ENCODE measurements at places on chromosomes 3 and 15. TPM values are rescaled to one million over a fixed set of nuclear protein-coding genes. Genes with fewer than 3 reads are reported as not detected.

DNA sequence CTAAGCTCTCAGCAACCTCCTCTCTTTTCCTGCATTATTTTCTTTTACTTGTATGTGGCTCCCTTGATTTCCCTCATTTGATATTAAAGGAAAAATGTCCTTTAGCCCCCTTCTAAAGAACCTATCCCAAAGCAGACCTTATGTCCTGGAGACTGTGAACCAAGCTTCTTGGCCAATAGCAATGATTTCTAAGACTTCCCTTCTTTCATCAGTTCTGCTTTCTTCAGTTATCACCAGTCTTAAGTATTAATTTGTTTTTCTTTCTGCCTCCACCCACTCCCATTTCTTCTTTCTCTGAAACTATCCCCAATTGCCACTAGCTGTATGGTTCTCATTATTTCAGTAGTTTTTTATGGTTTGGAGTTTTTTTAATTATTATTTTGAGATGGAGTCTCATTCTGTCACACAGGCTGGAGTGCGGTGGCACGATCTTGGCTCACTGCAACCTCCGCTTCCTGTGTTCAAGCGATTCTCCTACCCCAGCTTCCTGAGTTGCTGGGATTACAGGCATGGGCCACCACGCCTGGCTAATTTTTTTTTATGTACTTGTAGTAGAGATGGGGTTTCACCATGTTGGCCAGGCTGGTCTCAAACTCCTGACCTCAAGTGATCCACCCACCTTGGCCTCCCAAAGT lies 12.1 kb downstream of the TMOD3 start:
- peak; percentile 9 for DNase-seq

The KCNMB3 gene
- total RNA-seq, result 1.3 TPM

DNA sequence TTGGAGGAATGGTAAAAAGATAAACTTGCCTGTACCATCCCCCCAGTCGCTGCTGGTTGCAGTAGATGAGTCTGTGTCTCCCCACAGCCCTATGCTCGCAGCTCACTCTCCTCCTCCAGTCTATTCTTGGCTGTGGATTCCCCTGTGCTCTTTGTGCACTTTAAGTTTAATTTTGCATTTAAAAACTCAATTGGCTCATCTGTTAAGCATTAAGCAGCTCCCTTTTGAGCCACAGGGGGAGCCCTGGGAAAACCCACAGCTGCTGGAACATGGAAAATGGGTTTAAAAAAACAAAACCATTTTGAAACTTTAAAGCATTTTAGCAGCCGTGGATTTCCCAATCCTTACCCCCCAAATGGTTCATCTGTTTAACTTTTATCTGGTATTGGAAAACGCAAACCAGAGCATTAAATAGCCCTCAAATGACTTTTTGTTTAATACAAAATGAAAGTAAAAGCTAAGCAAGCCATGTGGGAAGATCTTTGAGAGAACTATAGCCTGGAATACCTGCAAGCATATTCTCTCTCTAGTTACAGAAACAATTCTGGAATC lies 536.9 kb downstream of the ZIC1 start:
- no peak for DNase-seq

DNA sequence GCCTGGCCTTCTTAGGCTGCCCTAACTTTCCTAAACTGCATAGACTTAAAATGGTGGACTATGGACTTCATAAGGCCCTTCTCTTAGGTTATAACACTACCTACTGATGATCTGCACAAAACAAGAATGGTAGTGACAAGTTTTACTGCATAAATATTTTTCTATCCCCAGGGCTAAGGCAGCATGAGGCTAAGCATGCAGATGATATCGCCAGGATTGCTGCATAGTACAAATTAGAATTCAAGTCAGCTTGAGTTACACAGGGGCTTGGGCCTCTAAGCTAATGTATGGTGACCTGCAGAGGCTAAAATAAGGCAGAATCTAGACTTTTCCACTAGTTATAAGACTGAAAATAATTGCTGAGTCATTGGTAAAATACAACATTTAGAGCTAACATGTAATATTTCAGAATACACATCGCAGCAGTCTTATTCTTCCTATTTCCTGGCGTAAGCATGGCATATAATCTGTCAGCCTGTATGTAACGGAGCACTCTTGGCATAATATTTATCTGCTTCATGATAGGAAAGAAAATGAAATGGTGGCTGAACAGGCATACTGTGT lies 15.3 kb upstream of the RBMS3 start:
- no peak for DNase-seq

GRCh38 chr15:58864602-58865424 lies 68.7 kb downstream of the SLTM start:
- peak; percentile 23 for DNase-seq

The ZBED2 gene
- total RNA-seq, result under 0.01 TPM

DNA sequence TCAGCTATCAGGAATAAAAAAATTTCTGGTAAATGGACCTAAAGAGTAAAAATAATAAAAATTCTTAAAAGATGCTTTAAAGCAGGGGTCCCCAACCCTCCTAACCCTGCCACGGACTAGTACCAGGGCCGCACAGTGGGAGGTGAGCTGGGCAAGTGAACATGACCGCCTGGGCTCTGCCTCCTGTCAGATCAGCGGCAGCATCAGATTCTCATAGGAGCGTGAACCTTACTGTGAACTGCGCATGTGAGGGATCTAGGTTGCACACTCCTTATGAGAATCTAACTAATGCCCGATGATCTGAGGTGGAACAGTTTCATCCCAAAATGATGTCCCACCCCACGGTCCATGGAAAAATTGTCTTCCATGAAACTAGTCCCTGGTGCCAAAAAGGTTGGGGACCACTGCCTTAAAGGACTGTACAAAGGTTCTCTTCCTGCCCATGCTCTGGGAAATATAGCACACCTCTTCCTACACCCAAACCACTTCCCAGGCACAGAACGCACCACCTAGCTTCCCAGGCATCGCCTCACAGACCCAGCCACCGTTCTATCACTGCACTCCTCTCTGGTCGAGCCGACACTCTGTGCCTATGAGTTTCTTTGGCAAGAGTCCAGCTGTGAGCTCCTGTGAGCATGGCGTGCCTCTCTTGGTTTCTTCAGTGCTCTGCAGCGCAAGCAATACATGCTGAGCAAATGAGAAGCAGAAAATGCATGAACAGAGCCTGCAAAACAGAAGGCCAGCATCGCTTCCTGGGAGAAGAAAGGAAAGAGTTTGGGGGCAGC lies 104.9 kb downstream of the OCA2 start:
- no peak for DNase-seq

GRCh38 chr15:55334997-55335396 lies 16.0 kb downstream of the PIGB start:
- no peak for DNase-seq

GRCh38 chr3:193899001-193899400 lies 236.9 kb upstream of the HES1 start:
- DNase-seq, result no peak

GRCh38 chr15:72203507-72203837 lies 5.9 kb upstream of the GRAMD2A start:
- DNase-seq, result no peak

GRCh38 chr3:123168122-123168521 lies 33.6 kb upstream of the SEC22A start:
- DNase-seq, result no peak

The CCDC14 gene
- 56.0 TPM for total RNA-seq

- DNase-seq, result no peak
Measured at GRCh38 chr3:36525115-36525801, 145.0 kb downstream of the STAC start.

The GPR176 gene
- 0.27 TPM for total RNA-seq

The APPL1 gene
- total RNA-seq, result 36.9 TPM

The DTX3L gene
- 22.4 TPM for total RNA-seq

GRCh38 chr3:112519424-112520001 lies 20.2 kb upstream of the BTLA start:
- peak; percentile 59 for DNase-seq

The SPATA12 gene
- under 0.01 TPM for total RNA-seq

GRCh38 chr3:46708401-46709156 lies 7.4 kb downstream of the TMIE start:
- no peak for DNase-seq

The FES gene
- 229 TPM for total RNA-seq

All from hematopoietic multipotent progenitor cell (in vitro differentiated cells).